ENCODE measurements at places on chromosomes 12 and 14. TPM values are rescaled to one million over a fixed set of nuclear protein-coding genes. Genes with fewer than 3 reads are reported as not detected.

- DNase-seq: no peak
Observed at GRCh38 chr12:34287437-34287836, 265.1 kb downstream of the ALG10 start.

The CHST11 gene
- 56.6 TPM for total RNA-seq

DNA sequence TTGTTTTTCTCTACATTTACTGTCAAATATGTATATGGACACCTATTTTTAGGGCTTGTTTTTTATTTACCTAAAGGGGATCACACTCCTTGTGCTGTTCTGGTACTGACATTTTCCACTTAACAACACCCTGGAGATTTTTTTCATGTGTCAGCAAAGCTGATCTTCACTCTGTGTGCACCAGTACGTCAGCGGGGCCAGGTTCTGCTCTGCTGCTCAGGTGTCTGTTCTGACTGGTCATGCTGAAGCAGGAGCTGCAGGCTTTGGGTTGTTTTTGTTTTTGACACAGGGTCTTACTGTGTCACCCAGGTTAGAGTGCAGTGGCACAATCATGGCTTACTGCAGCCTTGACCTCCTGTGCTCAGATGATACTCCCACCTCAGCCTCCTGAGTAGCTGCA lies 81.9 kb upstream of the CCND2 start:
- no peak for DNase-seq

DNA sequence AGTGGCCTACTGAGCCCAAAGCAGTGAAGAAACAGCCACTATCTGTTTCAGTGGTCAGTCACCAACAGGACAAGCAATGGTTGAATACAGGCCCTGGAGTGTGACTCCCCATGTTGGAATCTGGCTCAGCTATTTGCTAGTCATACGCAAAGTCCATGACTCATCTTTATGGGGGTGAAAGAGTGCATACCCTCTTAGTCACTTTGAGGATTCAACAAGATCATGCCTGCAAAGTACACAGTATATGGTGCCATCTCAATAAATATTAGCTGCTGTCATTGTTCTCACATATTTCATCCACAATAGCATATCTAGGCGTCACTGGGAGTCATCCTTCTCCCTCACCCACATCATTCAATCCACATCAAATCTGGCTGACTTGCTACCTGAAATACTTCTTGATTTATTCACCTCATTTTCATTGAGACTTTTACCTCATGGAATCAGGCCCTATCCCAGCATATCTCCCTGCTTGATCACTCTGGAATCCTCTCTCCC lies 26.4 kb upstream of the STAB2 start:
- no peak for DNase-seq

DNA sequence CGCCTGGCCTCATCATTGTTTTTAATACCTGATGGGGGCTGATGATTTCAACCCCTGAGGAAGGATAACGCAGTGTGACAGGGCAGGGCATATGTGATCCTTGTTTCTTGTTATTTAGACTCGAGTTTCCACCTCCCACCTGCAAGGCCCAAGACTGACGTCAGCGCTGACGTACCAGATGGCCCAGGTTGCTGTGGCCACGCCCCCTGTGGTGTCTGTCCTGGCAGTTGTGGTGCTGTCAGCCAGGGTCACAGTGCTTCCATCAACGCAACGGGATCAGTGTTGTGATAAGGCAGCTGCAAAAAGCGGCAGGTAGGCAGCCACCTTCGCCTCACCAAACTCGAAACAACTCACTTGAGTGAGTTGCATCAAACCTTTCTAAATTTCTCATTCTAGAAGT lies 18.4 kb downstream of the DDX51 start:
- no peak for DNase-seq

DNA sequence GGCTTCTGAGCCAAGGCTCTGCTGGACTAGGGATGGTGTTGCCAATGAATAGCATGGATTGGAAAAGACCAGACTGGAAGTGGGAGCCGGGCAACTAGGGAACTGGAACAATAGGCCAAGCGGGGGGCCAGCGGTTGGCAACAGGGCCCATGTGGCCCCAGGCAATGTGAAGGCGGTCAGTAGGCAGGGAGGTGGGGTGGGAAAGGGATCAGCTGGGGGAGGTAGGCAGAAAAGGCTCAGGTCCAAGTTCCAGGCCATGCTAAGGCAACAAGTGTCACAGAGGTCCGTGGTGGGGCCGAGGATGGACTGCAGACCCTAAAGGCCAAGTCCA lies 14.9 kb upstream of the MLXIP start:
- DNase-seq: no peak

GRCh38 chr12:99066726-99067125 lies 421.6 kb downstream of the APAF1 start:
- DNase-seq: no peak

DNA sequence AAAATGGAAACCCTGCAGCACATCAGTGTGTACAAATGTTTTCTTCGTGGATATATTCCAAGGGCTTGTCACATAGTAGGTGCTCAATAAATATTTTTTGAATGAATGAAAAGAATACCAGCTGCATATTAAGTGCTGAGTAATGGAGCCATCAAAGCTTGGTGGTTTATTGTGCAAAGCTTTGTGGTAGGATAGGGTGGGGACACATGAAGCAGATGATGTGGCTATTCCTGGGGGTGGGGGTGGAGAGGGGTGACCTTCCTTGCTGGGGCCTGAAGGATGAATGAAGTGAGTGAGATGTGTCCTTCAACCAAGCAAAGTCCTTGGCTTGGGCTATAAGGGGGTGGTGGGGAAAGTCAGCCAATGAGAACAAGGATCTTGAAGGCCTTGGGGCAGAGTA lies 4.3 kb upstream of the KRT81 start:
- DNase-seq: no peak

- peak; percentile 12 for DNase-seq
Observed at GRCh38 chr12:92977326-92977725, 48.2 kb upstream of the EEA1 start.

The NFE2 gene
- not detected for total RNA-seq

DNA sequence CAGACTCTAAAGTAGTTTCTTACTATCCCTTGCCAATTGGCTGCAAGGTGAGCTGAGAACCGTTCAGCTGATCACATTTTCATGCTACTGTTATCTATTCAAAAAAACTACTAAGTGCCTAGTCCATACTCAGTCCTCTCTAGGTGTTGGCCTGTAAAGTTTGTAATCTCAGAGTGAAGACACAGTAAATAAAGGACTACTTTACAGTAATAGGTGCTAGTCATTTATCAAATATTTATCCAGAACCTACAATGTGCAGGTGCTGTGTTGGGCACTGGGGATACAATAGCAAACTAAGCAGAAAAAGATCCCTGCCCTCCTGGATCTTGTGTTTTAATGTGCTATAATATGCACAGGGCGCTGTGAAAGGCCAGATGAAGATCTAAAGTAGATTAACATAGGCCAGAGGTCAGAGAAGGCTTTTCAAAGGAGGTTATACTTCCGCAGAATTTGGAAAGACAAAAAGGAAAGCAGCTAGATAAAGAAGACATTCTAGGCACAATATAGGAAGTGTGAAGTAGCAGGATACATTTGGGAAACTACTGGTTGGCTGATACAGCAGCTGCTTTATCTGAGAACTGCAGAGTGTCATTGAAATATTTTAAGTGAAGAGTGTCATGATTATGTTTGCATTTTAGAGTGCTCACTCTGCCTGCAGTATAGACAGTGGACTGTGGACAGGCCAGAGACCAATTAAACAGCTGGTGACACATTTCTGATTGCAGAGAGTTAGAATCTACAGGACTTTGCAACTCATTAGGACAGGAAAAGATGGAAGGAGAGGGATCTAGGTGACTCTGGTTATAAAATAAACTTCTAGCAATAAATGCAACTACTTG lies 8.0 kb upstream of the ACTR10 start:
- DNase-seq: no peak

DNA sequence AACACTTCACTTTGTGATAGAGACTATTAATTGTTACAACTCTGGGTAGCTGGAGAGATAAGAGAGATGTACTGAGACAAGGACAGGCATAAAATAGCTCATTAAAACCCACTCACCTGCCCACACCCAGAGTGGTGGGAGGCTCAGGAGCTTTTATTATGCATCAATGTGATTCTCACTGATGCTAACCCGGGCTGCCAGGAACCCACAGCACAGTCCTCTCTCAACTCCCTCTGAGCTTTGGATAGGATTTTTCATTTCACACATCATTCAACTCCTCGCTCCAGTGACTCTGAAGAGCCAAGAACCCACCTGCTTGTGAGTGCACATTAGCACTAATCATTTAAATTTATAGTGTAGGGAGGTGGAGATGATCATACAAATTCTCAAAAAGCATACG lies 827.9 kb downstream of the FLRT2 start:
- DNase-seq: no peak

GRCh38 chr14:102215071-102215470 lies 75.4 kb downstream of the WDR20 start:
- DNase-seq: no peak

GRCh38 chr12:84998341-84998740 lies 37.7 kb downstream of the TSPAN19 start:
- no peak for DNase-seq

The GSC gene
- total RNA-seq: not detected

GRCh38 chr14:60348211-60348610 lies 99.2 kb downstream of the PPM1A start:
- no peak for DNase-seq

DNA sequence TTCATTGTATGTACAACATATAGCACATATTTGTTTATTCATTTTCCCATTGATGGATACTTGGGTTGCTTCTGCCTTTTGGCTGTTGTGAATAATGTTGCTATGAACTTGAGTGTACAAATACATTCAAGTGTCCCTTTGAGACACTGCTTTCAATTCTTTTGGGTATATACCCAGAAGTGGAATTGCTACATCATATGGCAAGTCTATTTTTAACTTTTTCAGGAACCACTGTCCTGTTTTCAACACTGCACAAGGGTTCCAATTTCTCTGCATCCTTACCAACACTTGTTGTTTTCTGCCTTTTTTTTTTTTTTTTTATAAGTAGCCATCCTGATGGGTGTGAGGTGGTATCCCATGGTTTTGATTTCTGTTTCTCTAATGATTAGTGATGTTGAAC lies 15.9 kb downstream of the RBMS2 start:
- no peak for DNase-seq

- peak; percentile 52 for DNase-seq
Observed at GRCh38 chr12:111404362-111405148, 1.2 kb upstream of the SH2B3 start.

GRCh38 chr12:82758749-82759330 lies 72.1 kb downstream of the TMTC2 start:
- no peak for DNase-seq

DNA sequence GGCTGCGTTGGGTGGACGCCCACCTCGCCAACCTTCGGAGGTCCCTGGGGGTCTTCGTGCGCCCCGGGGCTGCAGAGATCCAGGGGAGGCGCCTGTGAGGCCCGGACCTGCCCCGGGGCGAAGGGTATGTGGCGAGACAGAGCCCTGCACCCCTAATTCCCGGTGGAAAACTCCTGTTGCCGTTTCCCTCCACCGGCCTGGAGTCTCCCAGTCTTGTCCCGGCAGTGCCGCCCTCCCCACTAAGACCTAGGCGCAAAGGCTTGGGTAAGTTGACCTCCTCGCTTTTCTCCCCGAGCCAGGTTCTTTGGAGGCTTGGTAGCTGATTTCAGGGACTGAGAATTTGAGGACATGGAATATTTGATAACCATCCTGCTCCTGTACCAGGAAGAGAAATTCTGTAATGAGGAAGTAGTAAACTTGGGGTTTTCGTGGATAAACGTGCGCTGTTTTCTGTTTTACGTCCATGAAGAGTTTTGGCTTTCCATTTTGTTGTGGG lies 530 bp downstream of the APAF1 start:
- no peak for DNase-seq

DNA sequence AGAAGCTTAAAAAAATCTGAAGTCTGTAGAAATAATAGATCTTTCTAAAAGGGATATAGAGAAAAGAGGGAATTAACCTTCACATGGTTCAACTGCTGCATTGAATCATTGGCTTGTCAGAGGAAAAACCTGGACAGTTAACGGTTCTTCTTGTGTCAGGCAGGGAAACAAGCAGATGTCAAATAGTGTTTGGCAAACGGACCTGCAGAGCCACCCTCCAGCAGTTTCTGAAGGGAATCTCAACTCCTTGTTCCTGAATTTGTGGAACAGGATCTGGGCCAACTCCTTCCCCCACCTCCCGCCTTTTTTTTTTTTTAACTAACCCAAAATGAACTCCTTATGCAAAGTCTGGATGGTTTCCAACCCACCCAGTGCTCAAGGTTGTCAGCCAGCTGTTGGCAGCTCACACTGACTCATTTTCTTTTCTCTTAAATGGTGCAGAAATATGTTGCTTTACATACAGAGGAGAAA lies 187.3 kb downstream of the CAND1 start:
- no peak for DNase-seq

The BCL11B gene
- 115 TPM for total RNA-seq

DNA sequence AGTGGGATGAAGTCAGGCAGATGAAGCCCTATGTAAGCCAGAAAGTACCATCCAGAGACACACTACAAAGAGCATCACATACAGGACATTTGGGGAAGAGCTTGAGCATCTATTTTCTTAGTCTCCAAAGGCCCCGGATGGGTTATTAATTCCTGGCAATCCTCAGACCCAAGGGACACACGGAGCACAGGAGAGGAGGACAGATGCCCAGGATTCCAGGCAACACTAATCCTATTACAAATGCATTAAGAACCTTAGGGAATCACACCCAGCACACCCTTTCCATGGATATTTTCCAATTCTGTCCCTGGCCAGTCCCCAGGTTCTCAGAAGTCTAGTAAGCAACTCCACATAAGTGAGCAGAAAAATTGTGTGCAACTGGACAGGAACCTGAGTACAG lies 65.9 kb downstream of the CMKLR1 start:
- DNase-seq: no peak

The ALX1 gene
- not detected for total RNA-seq

DNA sequence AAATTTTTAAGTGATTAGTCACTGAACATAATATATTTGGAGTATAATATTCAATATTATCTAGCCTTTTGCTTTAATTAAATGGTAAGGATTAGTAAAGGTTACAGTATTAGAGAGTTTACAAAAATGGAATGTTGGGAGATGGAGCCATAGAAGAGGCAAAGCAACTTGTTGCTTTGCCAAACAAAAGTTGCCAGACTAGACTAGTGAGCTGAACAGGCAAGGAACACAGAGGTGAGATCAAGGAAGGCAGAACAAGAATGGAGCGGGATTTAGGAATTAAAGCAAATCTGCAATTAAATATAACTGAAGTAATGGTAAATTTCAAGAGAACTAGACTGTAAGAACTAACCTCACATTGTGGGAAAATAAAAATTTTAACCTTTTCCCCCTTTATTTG lies 5.1 kb downstream of the ARF6 start:
- DNase-seq: no peak
